Stimulated activated CD8-positive, alpha-beta memory T cell treated with anti-CD3 and anti-CD28 coated beads, Interleukin-15, amount 100 ng/mL, for 48 hours (primary cell): ENCODE measurements at places on chromosomes 11 and 22.

DNA sequence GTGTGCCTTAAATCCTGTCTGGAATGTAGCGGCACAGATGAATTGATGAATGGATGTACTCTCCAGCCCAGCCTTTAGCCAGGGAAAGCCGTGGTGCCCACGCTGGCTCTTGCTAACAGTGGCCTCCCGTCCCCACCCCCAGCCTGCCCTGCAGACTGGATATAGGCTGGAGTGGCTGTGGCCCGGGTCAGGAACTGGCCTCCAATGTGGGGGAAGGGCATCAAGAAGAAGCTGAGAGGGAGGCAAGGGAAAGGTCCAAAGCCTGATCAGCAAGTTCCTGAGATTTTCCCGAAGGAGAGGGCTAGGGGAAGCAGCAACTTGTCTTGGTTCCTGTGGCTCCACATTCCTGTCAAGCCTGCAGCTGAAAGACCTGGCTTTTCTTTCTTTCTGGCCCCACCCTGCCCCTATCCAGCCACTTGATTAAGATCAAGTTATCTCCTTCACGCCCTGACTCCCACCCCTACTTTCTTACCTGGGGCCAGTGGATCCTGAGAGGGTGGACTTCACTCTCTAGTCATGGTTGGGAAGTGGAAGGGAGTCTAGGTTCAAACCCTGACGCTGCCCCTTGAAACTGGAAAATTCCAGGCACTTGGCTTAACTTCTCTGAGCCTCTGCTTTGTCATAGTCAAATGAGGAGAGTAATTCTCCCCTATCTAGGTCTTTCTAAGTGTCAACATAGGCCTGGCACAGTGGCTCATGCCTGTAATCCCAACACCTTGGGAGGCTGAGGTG, 11.0 kb upstream of the MICALL1 start:
- DNase-seq, result no peak

DNA sequence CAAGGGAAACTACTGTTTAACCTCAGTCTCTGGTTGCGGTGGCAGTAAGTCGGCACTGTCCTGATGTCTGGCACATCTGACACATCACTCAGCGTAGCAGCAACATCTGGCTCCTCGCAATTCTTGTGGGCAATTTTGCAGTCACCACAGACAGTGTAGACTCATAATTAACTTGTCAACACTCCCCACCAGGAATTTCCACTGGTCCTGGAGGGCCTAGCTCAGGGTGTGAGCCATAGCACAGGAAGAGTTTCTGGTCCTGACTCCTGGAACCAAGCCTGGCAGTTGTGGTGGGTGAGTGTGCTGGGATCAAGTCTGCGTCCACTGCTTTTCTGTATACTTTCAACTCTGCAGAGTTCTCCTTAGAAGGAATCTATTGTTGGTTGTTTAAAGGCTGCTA, 209.7 kb downstream of the SNX19 start:
- DNase-seq, result no peak

DNA sequence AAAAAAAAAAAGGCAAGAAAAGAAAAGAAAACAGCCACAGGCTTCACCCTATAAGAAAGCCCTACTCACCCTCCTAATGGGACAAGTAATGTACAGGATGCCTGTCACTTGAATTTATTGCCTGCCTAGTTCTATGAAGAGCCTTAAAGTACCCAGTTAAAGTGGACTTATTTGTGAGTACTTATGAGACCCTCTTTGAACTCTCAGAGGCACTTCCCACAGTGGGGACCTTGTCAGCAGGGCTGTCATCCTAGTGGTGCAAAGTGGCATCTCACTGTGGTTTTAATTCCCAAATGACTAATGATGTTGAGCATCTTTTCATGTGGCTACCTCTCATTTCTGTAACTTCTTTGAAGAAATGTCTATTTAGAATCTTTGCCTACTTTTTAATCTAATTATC, 41.8 kb upstream of the BARX2 start:
- DNase-seq, result no peak

- DNase-seq, result no peak
Observed at GRCh38 chr11:62146476-62147200, 22.8 kb downstream of the INCENP start.

DNA sequence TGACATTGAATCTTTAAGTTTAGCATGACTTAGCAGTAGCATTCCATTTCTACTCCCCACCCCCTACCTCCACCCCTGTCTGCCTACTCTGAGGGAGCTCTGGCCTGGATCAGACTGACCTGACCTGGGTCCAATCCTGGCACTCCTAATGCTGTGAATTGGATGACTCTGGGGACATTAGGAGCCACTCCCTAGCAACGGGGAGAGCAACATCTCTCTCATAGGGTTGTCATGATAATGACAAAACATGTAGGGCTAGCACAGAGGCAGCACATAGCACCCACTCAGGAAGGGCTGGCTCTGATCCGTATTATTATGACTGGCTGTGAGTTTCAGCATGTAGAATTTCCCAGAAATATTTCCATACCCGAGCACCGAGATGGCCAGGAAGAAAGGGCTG, 40.5 kb downstream of the CABIN1 start:
- no peak for DNase-seq
